ENCODE measurements at places on chromosomes 12 and 14.
A peak's percentile ranks its signal among the peaks of the same experiment; 100 is the strongest.

GRCh38 chr14:94052199-94052598, 26.1 kb downstream of the OTUB2 start:
- DNase-seq, result no peak

- no peak for DNase-seq
These were observed 286.6 kb upstream of the RGS6 start for GRCh38 chr14:71645656-71646055.

DNA sequence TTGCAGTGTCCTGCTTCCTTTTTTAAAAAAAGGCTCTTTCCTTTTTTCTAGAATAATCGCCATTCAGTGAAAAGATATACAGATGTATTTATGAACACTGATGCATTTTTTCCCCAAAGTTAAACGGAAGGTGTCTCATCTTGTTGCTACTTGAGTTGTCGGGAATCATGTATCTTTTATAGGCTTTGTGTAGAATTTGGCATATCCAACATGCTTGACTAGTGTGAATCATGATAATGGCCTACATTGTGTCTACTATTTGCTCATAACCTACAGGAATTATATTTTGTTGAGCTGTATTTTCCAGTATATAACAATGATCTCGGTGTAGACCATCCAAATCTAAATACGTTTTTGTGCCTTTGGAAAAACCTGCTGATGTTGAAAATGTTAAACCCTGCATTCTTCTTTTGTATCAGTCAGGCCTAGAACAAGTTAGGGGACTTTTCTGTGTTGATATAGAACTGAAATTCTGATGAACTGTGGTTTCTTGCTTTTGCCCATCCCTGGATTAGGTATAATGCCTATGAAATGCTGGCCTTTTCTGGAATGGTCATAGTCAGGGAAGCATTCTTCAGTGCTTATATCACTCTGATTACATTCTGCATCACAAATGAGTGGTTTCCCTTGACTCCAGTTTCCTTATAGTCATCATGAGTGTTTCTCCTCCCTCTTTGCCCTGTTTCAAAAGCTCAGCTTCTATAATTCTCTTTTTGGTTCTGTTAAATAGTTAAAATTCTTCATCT, 10.8 kb downstream of the BMAL2 start:
- DNase-seq, result peak; percentile 94

- no peak for DNase-seq
These were observed 926.6 kb upstream of the TMEM132C start for GRCh38 chr12:127340381-127340780.

DNA sequence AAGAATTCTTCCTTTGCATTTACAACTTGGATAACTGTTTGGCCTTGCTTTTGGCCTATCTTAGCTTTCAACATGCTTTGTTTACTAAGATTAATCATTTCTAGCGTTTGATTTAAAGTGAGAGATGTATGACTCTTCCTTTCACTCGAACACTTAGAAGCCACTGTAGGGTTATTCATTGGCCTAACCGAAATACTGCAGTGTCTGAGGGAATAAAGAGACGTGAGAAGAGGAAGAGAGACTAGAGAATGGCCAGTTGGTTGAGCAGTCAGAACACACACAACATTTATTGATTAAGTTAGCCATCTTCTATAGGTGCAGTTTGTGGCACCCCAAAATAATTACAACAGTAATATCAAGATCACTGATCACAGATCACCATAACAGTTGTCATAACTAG, 62.3 kb upstream of the CCDC175 start:
- no peak for DNase-seq
